GM12892 (cell line): ENCODE measurements at places on chromosomes 1 and 21.

GRCh38 chr1:201647094-201647493, 108.2 kb downstream of the NAV1 start:
- DNase-seq: no peak

DNA sequence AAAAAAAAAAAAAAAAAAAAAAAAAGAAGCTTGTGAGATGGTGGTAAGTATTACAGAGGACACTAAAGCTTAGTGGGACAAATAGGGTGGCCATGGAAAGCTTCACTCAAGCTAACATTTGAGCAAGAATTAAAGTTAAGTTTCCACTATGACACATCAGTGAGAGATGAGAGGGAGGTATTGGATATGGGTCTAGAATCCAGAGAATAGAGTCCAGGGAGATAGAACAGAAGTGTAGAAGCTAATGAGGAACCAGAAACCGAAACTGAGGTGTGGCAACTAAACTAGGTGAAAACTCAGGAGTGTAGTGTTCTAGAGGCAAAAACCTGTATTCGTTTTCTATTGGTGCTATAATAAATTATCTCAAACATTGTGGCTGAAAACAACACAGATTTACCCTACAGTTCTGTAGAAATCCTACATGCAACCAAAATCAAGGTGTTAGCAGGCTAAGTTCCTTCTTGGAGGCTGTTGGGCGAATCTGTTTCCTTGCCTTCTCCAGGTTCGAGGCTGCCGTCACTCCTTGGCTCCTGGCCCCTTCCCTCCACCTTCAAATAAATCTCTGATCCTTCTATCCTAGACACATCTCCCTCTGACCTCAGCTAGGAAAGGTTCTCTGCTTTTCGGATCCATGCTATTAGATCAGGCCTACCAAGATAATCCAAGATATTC, 36.2 kb downstream of the PTP4A2 start:
- DNase-seq: no peak

GRCh38 chr1:33031506-33031905, 5.2 kb downstream of the AK2 start:
- no peak for DNase-seq

- no peak for DNase-seq
Measured at GRCh38 chr1:10511494-10511885, 36.7 kb downstream of the PEX14 start.

DNA sequence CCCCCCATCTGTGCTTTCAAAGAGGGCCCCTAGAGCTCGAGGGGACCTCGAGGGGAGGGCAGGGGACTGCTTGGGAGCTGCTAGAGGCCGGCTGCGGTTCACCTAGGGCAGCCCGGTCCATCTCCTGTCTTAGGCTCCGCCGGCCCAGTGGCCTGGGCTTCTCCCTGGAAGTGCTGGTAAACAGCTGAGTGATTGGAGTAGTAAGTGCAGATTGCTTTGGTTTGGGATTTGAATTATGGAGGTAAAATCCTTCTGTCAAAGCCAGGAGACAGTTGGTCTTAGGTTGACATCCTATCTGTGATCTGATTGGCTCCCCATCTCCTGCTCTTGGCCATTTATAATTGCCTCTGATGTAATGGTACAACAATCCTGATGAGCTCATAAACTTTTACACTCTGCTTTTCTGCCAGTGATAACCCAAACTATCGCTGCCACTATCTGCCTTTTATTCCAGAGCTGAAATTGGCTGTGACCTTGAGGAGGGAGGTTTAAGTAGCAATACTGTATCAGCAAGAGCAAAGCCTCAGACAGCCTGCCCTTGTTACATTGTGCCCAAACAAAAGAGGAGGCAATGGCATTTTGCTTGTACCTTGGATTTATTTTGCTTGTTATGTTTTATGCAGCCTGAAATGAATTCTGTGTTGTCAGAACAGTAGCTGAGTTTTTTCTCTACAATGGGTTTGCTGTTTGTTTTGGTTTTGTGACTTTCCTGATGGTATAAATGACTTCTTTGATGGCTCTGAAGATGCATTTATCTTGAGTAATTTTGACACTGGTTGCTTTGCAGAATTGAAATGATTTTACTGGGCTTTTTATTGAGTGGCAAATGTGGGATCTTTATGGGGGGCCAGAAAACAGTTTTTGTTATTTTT, 2.4 kb downstream of the ARID1A start:
- DNase-seq: peak; percentile 36

DNA sequence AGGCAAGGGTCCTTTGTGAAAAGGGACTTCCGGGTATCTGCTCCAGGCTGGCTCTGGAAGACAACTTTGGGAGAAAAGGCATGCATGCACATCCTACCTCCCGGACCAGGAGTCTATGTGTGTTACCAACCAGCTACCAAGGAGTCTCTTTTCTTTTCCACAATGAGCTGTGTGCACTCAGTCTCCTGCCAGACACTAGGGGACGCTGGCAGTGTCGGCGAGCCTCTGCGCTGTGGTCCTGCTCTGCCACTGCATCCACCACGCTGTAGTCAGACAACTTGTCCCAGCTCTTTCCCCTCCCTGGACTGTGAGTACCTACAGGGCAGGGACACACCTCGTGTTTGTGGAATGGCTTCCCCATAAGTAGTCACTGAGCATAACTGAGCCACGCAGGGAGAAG, 5.1 kb upstream of the SSR2 start:
- DNase-seq: peak; percentile 46

DNA sequence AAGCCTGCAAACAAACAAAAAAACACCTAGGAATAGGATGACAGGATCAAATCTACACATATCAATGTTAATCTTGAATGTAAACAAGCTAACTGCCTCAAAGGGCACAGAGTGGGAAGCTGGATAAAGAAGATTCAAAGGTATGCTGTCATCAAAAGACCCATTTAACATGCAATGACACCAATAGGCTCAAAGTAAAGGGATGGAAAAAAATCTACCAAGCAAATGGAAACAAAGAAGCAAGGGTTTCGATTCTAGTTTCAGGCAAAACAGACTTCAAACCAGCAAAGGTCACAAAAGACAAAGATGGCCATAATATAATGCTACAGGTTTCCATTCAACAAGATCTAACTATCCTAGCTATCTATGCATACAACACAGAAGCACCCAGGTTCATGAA, 16.2 kb upstream of the OR2T10 start:
- DNase-seq: no peak

DNA sequence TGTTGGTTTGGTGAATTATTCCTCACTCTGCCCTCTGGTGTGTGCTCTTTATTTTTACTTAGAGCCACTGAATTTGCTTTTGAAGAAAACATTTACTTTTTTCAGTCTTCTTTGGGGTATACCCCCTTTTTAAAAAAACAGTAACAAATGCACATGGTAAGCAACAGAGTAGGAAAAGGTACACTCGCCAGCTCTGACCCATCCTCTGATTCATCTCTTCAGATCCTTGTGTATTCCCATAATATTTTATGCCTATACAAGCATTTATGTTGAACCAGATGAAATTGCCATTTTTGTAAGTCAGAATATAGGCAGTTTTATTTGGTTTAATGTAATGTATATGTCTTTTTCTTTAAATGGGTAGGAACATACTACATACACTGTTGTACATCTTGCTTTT, 28.3 kb downstream of the TTC3 start:
- DNase-seq: no peak

DNA sequence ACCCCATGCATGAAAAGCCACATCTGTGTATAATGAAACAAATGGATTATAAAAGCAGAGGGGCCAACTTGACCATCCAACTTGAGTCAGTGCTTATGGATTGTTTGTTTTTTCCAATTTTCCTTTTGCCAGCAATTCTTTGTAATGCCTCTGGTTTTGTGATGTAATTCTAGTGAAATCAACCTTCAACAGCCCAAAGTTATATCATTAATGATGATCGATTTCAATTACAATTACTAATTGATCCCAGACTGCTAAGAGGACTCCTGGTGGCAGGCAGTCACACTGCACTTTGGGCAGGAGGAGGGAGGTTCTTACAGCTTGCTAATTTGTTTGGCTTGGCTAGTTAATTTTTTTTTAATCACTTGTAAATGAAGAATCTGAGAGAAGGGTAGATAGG, 552.3 kb downstream of the NUF2 start:
- no peak for DNase-seq

DNA sequence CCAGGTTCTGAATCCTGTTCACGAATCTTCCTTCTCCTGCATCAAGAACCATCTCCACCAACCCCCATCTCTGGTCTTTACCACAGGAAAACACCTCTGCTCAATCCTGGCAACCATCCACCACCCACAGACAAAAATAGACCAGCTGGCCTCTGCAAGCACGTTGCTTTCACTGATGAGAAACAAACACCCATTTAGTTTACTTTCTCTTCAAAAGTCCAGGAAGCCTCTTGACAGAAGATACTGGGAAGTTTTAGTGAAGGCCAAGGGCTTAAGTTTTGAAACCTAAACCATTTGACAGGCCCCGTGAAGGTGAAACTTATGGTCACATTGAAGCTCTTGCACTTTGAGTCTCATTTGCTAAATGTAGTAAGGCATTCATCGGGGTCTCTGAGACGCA, 122.6 kb upstream of the PPP2R5A start:
- DNase-seq: peak; percentile 27

DNA sequence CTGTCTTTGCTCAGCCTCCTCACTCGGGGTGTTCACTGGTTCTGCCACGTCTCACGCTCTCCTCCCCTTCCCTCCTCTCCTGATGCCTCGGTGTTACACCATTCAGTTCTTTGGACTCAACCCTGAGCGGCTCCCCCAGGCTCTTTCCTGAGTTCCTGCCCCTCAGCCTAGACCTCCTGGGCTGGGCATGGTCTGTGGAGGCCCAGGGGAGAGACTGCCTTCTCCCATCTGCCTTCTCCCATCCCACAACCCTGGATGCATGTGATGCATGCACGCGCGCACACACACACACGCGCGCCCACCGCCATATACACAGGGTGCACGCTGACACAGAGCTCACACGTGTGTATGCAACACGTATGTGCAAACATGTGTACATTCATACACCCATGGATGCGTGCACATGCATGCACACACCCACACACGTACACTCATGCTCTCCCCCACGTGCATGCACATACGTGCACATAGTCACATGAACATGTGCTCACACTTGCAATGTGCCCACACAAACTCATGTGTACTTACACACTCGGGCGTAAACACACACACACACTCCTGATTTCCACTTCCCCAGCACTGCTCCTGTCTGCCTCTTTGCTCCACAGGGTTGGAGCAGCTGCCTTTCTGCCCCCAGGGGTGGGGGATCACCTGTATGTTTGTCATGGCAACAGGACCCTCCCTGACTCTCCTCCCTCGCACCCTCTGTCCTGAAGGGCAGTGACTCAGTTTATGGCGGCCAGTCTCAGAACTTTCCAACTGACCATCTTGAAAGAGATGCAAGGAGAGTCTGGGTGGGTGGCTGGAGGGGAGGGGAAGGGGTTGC, 59.0 kb downstream of the HUNK start:
- no peak for DNase-seq

DNA sequence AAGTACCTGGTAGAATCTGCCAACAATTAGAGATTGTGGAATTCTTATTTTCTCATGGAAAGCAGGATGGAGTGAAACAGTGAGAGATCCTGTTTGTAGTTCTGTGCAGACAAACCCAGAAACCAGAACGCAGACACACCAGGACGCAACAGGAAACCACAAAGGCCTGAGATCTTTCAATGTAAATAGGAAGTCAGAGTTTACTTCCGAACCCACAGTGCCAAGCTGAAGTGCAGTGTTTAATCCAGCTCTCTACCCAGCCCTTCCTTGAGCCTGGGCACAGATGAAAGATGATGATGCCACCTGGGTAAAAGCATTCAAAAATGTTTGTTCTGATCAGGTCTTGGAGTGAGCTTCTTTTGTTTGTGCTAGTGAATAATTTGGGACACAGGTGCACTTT, 244.2 kb upstream of the HOOK1 start:
- DNase-seq: no peak

GRCh38 chr1:209652873-209653401, 712 bp upstream of the LAMB3 start:
- DNase-seq: no peak

- DNase-seq: no peak
Measured at GRCh38 chr1:110067893-110068645, 2.4 kb downstream of the ALX3 start.

DNA sequence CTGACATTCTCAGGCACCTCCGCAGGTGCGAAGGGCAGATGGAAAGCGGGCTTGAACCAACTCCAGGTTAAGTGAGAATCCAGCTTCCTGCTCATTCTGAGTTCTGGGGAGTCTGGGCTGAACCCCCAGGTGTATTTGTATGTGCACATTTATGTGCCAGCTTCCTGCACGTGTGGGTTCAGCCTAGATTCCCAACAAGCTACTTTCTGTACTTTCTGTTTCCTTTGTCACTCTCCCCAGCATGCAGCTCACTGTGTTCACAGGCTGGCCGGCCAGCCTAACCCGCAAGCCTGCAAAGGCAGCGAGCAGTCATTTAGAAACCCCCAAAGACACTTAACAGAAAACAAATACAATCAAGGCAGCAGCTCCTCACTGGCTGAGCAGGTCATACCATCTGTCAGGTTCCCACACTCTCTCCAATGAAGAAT, 1.3 kb upstream of the IL19 start:
- peak; percentile 57 for DNase-seq

DNA sequence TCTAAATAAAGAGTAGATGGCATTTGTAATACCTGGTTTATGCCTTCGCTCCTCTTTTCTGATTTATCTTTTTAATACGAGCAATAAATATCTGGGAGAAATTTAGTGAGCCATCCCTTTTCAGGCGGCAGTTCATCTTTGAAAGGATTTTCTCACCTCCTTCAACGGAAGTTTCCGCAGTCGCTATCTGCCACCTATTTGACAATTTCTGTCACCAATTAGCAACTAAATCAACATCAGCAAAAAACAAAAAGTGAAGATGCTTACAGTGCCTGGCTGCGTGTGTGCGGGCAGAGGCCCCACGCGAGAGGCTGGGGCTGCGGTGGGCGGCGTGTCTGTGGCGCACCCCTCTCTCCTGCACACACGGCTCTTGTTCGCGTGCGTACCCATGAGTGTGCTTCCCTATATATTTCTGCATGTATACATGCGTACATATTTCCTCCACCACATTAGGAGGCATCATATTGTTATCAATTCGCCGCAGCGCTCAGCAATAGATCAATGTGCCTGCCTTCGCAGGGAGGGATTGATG, 117.3 kb upstream of the BARHL2 start:
- no peak for DNase-seq

DNA sequence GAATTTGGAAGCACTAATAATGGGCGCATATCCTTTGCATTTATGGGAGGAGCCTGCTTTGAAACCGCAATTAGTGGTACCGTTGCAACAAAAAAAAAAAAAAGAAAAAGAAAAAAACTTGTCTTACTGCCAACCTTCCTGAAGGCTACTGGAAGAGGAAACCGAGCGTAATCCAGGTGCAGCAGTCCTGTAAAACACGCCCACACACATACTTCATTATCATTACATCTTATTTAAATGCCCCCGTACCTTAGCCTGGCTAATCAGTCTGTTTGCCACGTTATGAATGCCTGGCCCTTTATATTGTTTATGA, 686 bp upstream of the ZNF281 start:
- DNase-seq: no peak
